LHCN-M2 (cell line): ENCODE measurements at places on chromosomes 12 and 14. TPM values are rescaled to one million over a fixed set of nuclear protein-coding genes. Genes with fewer than 3 reads are reported as not detected.

DNA sequence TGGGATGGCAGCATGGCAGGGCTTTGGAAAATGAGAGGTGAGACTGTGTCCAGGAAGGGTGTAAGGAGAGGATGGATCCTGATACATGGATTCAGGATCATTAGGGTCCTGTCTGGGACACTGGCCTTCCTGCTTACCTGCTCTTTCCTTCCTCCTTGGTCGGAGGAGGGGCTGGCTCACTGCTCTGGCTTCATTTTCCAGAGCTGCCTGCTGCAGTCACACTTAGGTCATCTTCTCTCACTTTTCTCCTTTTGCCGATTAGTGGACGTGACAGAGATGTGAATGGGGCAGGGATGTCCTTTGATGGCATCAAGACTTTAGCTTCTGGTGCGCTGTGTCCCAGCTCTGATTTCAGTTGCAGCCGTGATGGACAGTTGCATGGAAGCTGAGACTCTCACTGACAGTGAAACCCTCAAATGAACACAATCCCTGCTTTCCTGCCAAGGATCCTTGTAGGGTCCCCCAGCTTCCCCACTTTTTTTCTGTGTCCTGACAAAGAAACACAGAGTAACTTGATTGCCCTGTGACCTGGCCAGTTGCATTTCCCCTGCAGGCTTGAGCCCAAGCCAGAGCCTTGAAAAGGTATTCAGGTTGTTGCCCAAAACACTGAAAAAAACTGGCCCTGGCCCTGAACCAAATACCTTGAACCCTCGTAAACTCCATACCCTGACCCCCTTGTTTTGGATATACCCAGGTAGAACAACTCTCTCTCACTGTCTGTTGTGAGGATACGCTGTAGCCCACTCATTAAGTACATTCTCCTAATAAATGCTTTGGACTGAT, 756 bp upstream of the CIDEB start:
- DNase-seq = no peak

GRCh38 chr12:114174326-114174725, 208.2 kb upstream of the RBM19 start:
- DNase-seq = no peak

- DNase-seq = no peak
These were observed 95.1 kb downstream of the TTC8 start for GRCh38 chr14:88919502-88919901.

- no peak for DNase-seq
These were observed 368.8 kb downstream of the TMEM121 start for GRCh38 chr14:105894978-105895881.

Gene HSPB8
- total RNA-seq = 10.9 and 11.4 TPM in 2 replicates

Gene CDKN3
- total RNA-seq = 123 and 178 TPM in 2 replicates

Gene STAB2
- total RNA-seq = not detected in 2 replicates
